ENCODE measurements at places on chromosomes 1 and 21. TPM values are rescaled to one million over a fixed set of nuclear protein-coding genes. Genes with fewer than 3 reads are reported as not detected.

DNA sequence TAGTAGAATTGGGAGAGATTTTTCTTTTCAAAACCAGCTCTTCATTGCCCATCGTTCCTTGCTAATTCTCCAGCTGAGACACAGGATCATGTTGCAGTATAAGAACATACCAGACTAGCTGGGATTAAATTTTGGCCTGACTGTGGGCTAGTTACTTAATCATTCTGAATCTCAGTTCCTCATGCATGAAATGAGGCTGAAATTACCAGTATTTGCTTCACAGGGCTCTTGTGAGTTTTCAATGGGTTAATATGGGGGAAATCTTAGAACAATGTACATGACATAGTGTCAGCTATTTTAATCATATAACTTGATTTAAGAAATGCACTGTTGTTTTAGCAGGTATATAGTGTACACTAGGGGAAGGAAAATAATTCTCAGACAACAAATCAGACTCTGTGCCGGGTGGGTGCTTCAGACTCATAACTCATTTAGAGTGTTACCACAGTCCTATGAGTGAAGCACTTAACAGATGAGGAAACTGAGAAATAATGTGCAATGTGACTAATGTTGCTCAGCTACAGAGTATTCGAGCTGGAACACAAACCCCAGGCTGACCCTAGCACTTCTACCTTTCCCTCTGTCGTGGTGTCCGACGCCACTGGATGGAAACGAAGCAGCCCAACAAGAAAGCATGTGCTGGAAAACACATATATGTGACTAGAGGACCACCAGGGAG is 137.6 kb upstream of the SGIP1 start:
- peak; percentile 50 for ATAC-seq

DNA sequence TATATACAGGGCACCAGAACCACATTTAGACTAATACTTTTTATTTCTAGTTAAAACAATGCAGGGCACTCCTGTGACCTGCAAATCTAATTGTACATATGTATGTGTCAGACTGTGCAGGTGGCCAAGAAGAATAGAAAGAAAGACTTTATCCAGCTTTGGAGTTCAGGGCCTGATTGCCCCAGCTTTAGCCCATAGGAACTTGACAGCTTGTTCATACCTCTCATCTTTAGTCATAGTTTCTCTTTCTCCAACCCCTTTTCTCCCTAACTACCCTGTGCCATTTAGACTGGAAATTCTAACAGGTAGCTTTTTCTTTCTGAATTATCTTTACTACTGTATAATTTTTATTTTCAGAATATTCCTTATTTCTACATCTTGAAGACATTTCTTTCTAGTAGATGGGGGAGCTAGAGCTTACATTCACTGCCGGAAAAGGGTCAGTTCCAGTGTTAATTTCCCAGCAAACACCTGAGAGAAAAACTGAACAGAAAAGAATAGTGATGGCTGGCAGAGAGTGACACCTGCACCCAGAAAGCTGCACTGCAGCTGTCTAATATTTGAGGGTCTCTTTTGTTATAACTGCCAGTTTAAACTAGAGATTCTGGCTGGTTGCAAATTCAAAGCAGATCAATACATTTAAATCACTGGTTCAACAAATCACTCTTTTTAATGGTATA is 8.4 kb downstream of the YBX1 start:
- ATAC-seq: no peak

GRCh38 chr1:51210055-51210454 is 26.0 kb upstream of the RNF11 start:
- ATAC-seq: no peak

GRCh38 chr1:92953491-92953890 is 7.8 kb downstream of the DIPK1A start:
- no peak for ATAC-seq

DNA sequence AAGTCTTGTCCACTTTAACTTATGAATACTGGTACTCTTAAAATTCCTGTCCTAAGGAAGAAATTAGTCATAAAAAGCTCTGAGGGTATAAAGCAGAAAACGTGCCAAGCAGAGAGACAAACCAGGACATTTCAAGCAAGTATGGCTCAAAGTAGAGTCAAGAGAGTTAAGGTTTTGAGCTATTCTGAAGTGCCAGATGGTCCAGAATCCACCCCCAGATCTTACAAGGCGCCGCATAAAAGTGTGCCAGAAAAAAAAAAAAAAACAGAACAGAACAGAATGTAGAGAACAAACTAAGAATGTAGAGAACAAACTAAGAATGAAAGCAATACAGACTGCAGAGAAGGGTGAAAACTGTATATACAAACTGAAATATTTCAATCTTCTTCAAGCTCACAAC is 12.5 kb downstream of the EPS15 start:
- peak; percentile 34 for ATAC-seq

GRCh38 chr1:71413441-71414175 is 332.8 kb upstream of the ZRANB2 start:
- ATAC-seq: peak; percentile 46

GRCh38 chr1:107449326-107449725 is 308.5 kb downstream of the NTNG1 start:
- ATAC-seq: no peak

GRCh38 chr1:226425431-226426031 is 17.6 kb upstream of the PARP1 start:
- ATAC-seq: no peak

Gene TRIM58
- 9.1 TPM for total RNA-seq
